ENCODE measurements at places on chromosomes 7 and 10.

- no peak for DNase-seq
Measured at GRCh38 chr7:25835197-25835596, 316.8 kb upstream of the NFE2L3 start.

- no peak for DNase-seq
Measured at GRCh38 chr10:100359529-100360150, 12.6 kb downstream of the SCD start.

DNA sequence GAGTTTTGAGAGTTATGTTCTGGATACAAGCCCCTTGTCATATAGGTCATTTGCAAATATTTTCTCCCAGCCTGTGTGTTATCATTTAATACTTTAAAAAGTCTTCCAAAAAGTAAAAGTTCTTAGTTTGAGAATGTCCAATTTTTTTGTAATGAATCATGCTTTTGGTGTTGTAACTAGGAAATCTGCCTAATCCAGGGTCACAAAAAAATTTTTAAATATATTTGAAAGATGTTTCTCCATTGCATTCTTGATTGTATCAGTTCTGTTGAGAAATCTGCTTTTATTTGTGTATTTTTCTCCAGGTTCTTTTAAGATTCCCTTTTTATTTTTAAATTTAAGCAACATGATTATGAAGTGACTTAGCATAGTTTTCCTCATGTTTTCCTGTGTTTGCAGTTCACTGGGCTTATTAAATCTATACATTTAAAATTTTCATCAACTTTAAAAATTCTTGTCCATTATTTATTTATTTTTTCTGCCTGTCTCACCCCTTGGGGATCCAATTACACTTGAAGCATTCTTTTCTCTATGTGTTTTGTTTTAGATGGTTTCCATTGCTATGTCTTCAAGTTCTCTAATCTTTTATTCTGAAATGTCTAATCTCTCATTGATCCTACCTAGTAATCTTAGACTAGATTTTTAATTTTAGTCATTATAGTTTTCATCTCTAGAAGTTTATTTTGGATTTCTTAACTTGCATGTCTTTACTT, 47.0 kb downstream of the CCDC71L start:
- no peak for DNase-seq

GRCh38 chr7:143120691-143121405, 11.0 kb upstream of the PIP start:
- DNase-seq, result no peak

DNA sequence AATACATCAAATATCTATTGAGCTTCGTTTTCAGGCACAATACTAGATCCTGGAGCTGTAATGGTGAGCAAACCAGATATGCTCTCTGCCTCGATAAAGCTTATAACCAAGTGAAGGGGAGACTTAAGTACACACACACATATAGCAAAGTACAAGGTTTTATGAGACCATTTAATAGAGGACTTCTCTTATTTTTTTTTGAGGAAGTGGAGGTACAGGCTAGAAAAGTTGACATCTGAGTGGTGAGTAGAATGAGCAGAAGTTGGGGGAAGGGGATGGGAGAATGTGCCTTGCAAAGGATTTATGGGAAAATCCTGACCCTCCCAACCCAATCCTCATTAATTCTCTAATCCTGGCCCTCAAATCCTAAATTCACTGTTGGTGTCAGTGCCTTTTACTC, 7.7 kb downstream of the CCDC136 start:
- DNase-seq, result no peak

- DNase-seq, result no peak
Measured at GRCh38 chr7:33774762-33775523, 130.4 kb upstream of the BMPER start.

- no peak for DNase-seq
Measured at GRCh38 chr7:6653071-6654003, 16.2 kb downstream of the ZNF316 start.

DNA sequence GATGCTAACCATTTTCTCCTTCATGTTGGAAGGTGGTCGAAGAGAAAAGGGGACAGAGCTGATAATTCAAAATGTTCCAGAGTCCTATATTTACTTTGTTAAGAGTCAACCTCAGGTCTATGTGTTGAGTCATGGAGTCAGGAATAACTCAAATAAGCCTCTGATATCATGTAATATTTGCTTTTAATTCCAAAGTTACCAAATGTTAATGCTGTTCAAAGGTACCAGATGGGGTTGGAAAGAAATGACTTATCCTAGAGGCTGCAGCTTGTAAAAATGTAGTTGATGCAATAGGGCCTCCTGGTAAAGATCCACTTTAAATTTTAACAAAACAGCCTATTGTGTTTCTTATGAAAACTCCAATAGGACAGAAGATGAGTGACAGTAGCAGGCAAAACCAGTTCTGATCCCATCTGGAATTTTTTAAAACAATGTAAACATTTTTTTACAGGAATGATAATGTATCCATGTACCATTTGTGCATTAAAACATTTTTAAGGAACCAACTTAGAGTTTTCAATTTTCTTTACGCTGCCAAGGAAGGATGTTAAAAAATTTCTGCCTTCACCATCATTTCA, 218.2 kb downstream of the ANK3 start:
- no peak for DNase-seq

GRCh38 chr10:124064676-124065075, 28.7 kb downstream of the CHST15 start:
- DNase-seq, result no peak

GRCh38 chr10:21135023-21135931, 238.2 kb upstream of the NEBL start:
- no peak for DNase-seq

DNA sequence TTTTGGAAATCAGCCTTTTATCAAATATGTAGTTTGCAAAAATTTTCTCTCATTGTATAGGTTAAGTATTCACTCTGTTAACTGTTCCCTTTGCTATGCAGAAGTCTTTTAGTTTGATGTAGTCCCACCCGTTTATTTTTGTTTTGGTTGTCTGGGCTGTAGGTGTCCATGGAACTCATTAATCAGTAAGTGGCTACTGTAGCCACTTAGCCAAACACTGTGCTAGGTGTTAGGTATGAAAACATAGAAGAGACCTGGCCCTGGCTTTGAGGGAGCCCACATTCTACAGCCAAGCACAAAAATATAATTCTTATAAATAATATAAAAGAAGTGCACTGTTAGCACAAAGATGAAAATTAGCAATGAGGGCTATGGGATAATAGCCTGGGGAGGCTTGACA, 133.5 kb downstream of the ETV1 start:
- DNase-seq, result no peak

- no peak for DNase-seq
Measured at GRCh38 chr7:76514926-76515771, 4.8 kb downstream of the UPK3B start.

DNA sequence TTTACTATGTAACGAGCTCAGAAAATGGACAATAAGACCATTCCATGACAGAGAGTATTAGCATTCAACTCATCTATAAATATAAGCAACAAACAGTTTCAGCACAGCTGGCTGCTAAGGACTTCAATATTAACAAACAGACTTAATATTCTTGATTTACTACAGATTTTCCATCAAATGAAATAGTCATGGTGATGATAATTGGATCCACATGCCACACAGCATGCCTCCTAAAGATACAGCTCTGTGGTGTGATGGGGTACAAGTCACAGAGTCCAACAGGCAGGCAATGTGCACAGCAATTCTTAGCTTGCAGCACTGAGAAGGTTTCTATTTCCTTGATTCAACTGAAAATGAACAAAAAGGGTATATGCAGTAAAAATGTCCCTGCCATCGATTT, 54.0 kb downstream of the DOCK4 start:
- DNase-seq, result no peak

DNA sequence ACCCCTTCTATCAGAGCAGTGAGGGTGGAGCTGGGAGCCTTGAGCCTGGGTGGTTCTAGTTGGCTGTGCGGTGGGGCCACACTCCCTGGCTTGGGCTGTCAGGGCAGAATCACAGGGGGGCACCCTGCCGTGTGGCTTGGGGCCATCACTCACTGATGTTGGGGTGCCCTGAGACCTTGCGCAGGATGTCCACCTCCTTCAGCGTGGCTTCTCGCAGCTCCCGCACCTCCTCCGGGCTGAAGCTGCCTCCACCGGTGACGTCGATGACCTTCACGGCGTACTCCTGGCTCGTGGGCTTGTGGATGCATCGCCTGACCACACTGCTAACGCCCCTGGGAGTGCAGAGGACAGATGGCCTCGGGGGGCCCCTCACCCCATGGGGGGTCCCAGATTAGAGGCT, 5.3 kb downstream of the PHKG1 start:
- DNase-seq, result no peak

DNA sequence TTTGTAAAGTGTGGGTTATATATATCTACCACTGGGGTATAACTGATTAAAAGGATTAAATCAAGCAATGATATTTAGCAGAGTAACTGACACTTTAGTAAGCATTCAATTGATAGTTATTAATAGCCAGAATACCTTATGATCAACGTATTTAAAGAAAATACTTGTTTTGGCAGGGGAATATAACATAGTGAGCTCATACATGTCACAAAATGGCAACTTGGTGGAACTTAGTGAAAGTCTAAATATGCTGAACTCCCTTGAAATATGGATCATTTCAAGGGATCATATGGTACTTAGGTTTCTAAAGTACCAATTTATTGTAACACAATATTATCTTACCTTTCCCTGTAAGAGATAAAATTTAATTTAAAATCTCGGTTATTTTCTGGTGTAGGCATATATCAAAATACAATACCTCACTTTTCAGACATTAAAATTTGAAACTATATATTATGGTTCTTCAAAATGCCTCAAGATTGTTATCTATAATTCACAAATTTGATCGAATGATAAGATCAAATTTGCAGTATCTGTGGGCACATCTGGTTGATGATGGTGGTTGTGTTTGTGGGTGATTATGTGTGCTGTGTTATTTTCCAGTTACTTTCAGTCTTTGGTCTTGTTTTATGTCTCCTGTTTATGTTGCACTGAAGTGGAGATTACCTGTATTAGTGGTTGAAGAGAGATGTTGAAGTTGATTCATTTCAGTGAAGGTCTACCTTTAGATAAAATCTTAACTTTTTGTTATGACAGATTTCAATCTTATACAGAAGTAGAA, 5.2 kb downstream of the ARL4A start:
- no peak for DNase-seq

DNA sequence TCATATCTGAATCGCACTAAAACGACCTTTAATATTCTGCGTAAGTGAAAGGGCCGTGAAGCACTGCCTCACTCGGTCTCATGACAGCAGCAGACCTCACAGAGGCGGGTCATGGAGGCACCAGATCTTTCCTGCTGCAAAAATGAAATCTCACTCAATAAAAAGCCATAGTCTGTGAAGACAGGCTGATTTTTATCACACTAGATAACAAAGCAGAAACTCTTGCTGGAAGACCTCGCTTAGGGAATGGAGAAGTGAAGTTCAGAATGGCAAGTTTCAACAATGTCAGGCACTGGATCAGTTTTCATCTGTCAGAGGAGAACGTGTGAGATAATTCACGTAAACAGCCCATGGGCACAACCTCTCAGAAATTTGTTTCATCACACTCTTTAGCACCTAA, 8.0 kb downstream of the SEPHS1 start:
- DNase-seq, result no peak

DNA sequence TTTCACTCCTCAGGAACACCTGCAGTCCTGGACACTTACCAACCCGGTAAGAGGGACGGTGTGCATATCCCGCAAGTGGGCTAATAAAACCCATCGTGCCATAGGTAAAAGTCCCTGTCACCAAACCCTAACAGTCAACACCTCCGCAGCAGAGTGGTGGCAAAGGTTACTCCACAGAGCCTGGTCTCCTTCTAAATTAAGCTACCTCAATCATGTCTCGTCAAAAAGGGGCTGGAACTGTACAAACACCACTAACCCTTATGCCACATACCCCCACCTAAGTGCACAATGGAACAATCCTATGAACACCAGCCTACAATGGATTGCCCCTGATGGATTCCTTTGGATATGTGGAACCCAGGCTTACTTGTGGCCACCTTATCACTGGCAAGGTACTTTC, 9.6 kb upstream of the AKR1B1 start:
- DNase-seq, result no peak

DNA sequence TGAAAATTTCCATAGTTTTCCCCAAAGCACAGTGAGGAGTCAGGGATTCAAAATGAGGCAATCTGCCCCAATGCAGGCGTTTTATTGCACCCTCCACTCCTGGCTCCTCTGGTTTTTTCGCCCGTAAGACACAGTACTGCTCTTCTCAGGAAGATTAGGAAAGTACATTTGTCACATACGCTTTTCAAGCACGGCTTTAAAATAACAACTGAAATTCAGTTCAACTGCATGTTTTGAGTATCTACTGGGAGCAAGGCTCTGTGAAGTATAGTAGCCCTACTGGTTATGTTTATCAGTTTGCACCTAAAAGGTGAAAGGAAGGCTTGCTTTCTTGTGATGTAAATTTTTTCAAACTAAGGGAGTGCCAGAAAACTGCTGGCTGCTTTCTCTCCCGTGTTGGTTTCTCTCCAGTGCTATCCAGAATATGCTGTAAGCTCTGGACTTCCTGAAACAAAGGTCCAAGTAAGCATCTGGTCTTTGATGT, 1.9 kb upstream of the SGMS1 start:
- no peak for DNase-seq

- DNase-seq, result no peak
Measured at GRCh38 chr10:82889728-82890127, 1014.7 kb downstream of the NRG3 start.

GRCh38 chr10:90418869-90419652, 438.8 kb downstream of the HTR7 start:
- DNase-seq, result no peak

DNA sequence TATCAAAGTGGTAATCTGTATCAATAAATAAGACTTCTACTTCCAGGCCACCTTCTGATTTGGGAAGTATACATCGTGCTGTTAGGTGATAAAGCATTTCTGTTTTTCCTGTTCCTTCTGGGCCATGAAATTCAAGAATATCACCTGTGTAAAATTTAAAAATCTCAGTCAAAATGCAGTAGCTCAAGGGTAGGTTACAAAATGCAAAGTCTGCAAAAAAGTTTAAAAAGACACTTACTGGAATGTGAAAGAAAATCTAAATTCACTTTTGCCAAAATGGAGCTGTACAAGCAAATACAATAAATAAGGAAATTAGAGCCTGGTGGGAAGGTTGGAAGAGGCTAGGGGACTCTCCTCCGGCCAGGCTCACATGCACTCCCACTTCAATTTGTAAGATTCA, 26.7 kb downstream of the XRCC2 start:
- DNase-seq, result no peak

DNA sequence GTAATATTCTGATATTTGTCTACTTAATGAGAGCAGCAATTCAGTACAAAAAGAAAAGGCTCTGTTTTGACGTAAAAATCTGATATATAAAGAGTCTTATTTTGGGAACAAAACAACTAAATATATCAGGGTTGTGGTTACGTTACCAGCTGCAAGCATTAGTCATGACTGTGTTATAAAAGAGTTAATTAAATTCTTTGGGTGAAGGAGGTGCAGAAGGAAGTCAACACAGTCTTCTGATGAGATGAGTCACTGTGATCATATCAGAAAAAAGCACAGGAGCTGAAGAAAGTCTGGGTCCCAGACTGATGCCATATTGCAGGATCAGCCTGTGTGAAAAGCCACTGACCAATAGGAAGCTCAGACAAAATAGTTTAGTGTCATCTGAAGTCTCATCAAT, 234.3 kb upstream of the TEX47 start:
- DNase-seq, result no peak

GRCh38 chr10:68446179-68446578, 25.6 kb downstream of the DNA2 start:
- no peak for DNase-seq
